Esophagus squamous epithelium (tissue), 5 donors: ENCODE measurements at places on chromosomes 11 and 22.

GRCh38 chr11:18706330-18707243 is 8.0 kb downstream of the TMEM86A start:
- DNase-seq = no peak

- no peak for DNase-seq
These were observed 167.4 kb downstream of the BRD1 start for GRCh38 chr22:49660321-49660720.

- DNase-seq = no peak
These were observed 46.4 kb downstream of the RAB30 start for GRCh38 chr11:83025267-83025704.

DNA sequence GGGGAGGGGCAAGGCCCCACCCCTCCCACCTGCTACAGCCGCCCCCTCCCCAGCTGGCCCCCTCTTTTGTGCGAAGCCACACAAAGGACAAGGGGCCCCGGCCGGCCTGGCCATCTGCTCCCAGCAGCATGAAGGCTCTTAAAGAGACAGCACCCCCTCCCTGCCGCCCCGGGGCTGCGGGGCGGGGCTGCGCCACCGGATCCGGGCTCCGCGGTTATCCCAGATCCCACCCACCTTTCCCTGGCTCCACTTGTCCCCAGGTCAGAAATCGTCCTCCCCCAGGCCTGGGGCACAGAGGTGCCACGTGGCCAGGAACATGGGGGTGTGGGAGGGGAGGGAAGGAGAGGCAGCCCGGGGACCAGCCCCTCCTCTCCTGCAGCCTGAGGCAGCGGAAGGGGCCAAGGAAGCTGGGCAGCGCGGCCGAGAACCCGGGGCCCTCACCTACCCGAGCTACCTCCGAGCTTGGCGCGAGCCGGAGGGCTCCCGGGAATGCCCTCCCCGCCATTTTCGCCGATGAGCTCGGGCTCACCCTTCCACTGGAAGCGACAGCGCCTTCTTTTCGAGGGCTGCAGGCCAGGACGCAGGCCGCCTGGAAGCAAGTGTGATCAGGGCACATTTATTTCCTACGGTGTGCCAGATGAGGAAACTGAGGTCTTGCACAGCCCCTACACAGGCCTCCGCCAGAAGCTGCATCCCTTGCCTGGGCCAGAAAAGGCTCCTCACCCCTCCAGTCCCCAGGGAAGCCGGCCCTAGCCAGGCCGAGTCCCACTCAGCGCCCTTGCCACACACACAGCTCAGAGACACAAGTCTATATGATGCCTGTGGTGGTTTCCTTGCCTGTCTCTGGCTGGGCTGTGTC is 2.5 kb upstream of the RCOR2 start:
- DNase-seq = no peak

DNA sequence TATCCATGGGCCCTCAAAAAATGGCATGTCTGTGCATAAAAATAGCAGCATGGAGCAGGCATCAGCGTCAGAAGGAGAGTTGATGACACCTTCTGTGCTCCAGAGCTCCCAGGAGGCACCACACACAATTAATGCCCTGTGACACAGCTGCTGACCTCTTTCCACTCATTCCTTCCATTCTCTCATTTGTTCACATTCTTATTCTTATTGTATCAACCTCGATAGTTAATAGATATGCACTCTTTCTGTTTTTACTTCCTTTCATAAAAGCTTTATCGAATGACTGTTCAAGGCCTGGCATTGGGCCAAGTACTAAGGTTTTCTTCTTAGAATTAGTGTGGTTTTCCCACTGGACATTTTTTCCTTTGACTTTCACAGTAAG is 266.0 kb upstream of the MTNR1B start:
- no peak for DNase-seq

DNA sequence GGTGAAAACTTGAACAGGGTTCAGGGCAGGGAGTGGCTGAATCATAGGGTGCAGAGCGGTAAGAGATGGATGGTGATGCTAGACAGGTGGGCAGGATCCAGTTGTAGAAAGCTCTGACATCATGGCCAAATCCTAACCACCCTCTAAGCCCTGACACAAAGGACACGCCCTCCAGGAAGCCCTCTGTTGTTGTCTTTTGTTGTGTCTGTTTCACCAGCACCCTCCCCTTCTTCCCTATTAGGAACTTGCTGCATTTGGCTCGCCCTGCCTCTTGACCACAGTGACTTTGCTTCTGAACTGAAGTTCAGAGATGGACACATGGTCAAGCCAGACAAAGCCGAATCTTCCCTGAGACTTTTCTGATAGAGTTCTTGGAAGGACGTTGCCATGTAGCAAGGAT is 14.2 kb upstream of the APOL6 start:
- DNase-seq = no peak

DNA sequence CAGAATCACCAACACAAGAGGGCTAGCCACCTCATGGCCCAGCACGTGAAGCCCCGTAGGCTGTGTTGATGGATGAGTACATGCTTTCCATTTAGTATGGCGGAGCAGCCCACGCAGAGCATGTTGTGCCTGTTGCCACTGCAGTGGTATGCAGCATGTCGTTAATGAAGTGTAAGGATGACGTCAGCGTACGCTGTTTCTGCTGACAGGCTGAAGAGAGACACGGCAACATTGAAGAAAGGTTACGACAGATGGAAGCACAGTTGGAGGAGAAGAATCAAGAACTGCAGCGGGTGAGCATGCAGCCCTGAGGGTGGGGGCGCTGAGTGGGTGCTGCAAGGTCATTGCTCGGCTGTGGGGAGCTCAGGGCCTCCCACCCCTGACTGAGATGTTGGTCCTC is 62.8 kb downstream of the PPFIA1 start:
- no peak for DNase-seq

DNA sequence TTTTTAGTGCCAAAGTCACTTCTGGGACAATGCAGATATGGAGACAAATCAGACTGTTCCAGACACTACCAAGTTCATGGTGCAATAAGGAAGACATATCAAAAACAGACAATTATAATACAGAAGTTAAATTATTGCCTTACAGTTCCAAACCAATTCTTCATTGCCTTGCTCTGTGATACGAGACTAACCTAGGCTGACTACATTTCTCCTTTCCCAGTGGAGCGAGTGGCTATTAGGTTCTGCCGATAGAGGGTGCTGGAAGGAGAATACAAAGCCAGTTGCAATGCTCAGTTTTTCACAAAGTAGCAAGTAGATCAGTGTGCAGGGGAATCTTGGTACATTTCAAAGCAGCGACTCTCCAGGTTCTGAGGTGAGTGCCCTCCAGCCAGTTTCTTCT is 67.8 kb downstream of the FAM168A start:
- no peak for DNase-seq

GRCh38 chr22:29359469-29359868 is 28.9 kb downstream of the AP1B1 start:
- no peak for DNase-seq

DNA sequence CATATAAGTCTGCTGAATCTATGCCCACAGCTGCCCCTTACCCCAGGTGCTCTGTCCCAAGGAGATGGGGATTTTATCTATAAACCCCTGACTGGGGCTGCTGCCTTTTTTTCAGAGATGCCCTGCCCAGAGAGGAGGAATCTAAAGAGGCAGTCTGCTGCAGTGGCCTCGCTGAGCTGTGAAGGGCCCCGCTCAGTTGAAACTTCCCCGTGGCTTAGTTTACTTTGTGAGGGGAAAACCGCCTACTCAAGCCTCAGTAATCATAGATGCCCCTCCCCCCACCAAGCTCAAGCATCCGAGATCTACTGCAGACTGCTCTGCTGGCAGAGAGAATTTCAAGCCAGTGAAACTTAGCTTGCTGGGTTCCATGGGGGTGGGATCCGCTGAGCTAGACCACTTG is 7.4 kb upstream of the SCGB1D4 start:
- DNase-seq = no peak
